ENCODE measurements at places on chromosomes 12 and 14. TPM values are rescaled to one million over a fixed set of nuclear protein-coding genes. Genes with fewer than 3 reads are reported as not detected.

The CCDC177 gene
- not detected for total RNA-seq

The DEGS2 gene
- total RNA-seq, result not detected

The NUP107 gene
- 24.4 TPM for total RNA-seq

The AKAP3 gene
- total RNA-seq, result 1.2 TPM

The CLEC2A gene
- total RNA-seq, result not detected

The TRAF3 gene
- 27.3 TPM for total RNA-seq

The RNASE1 gene
- 387 TPM for total RNA-seq

The LHX5 gene
- not detected for total RNA-seq

The SERPINA5 gene
- 0.29 TPM for total RNA-seq

The FAM186B gene
- 0.12 TPM for total RNA-seq

The PELI2 gene
- 3.7 TPM for total RNA-seq

The BCL11B gene
- not detected for total RNA-seq

The CEBPE gene
- not detected for total RNA-seq

The SOX5 gene
- total RNA-seq, result 1.5 TPM

The SMOC1 gene
- total RNA-seq, result not detected

The CHPT1 gene
- 28.1 TPM for total RNA-seq

The FAM181A gene
- not detected for total RNA-seq

The ARHGDIB gene
- total RNA-seq, result 438 TPM

The GLRX5 gene
- 38.7 TPM for total RNA-seq

The KRT76 gene
- not detected for total RNA-seq

The RDH12 gene
- total RNA-seq, result not detected

The TMEM253 gene
- 0.19 TPM for total RNA-seq

The VWF gene
- total RNA-seq, result 1,804 TPM

The KLRC1 gene
- not detected for total RNA-seq

The PMEL gene
- 1.1 TPM for total RNA-seq

The MYO1A gene
- total RNA-seq, result not detected

The LTB4R gene
- 7.9 TPM for total RNA-seq

The GLIPR1L1 gene
- not detected for total RNA-seq

The ARF6 gene
- 73.9 TPM for total RNA-seq

The MYG1 gene
- 41.4 TPM for total RNA-seq

The STX2 gene
- total RNA-seq, result 35.1 TPM

The FAM222A gene
- total RNA-seq, result 1.0 TPM

The MRPS35 gene
- 42.6 TPM for total RNA-seq

The SPIC gene
- not detected for total RNA-seq

The OS9 gene
- total RNA-seq, result 260 TPM

The SERPINA3 gene
- total RNA-seq, result 0.10 TPM

The DLK1 gene
- total RNA-seq, result not detected

Data from glomerular endothelial cell (primary cell).